ENCODE measurements at places on chromosomes 3 and 15.

DNA sequence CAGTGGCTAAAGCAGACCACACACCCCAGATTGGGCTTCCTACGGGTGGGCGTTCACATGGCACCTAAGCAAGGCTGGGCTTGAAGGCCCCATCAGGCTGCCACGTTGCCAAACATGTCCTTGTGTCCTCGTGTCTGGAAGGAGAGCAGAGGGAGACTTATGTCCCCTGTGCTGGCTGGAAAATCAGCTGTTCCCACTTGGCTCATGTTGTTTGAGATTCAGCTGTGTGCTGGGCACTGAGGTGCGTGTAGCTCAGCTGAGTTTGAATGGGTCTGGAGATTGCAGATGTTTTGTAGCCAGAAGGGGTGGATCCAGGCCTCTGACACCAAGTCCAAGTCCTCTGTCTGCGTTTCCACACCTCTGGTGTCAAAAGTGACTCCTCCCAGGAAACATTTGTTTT is 34.6 kb downstream of the RLBP1 start:
- no peak for DNase-seq

DNA sequence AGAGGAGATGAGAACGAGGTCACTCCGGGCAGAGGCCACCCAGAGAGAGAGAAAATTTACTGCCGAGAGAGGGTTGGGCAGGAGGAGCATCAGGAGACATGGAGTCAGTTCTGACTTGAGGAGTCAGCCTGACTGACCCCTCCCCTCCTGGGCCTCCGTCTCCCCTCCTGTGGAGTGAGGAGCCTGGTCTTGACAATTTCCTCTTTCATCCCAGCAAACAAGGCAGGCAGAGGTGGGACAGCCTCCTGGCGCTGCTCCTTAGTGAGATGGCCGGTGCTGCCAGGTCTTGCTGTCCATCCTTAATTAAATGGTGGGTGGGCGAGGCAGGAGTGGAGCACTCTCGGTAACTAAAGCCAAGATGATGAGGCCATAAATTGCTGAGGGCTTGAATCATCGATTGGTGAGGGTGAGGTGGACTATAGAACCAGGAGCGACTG is 60.6 kb downstream of the CYP11A1 start:
- no peak for DNase-seq

GRCh38 chr15:79170256-79170664 is 79.7 kb upstream of the RASGRF1 start:
- no peak for DNase-seq

DNA sequence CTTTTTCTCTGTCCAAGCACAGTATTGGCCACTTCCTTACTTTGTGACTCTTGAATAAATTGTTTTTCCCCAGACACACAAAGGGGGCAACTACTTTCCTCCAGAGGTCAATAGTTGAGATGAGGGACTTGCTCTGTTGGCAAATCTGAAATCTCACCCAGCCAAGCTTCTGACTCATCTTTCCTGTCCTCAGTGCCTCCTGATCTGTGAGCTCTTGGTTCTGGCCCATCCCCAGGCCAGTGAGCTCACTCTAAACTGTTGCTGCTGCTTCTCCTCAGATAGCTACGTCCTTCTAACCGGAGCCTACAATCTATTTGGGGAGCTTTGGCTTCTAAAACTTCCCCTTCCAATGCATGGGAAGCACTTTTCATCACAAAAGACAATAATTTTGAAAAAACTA is 50.0 kb upstream of the NMD3 start:
- DNase-seq: no peak

DNA sequence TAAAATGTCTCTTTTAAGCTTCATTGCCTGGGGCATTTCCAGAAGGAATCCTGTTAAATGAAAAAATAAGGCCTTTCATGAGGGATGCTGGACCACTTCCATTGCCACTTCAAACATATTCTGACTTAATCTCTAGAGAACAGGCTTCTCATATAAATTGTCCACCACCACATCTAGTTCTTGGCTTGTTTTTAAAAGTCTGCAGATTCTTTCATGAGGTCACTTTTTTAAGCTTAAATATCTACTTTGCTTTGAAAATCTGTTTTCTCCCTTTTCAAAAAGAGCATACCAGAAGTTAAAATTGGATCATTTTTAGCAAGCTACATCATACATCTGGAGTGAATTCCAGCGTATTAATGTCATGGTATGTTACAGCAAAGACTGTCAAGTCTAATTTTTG is 131.6 kb downstream of the C3orf70 start:
- no peak for DNase-seq

- no peak for DNase-seq
These were observed 542.2 kb downstream of the FOXP1 start for GRCh38 chr3:71041371-71041770.

DNA sequence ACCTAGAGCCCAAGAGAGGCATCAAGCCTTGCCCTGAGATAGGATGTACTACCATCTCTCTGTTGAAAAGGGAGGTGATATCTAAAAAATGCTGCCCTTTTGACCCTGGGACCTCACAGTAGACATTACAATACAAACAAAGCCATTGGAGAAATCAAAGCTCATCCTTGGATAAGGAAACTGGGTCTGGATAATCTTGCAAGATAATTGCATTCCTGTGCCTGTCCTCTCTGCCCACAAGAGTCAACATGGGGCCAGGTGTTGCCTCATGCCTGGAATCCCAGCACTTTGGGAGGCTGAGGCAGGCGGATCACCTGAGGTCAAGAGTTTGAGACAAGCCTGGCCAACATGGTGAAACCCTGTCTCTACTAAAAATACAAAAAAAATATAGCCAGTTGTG is 57.3 kb upstream of the DLG1 start:
- no peak for DNase-seq

DNA sequence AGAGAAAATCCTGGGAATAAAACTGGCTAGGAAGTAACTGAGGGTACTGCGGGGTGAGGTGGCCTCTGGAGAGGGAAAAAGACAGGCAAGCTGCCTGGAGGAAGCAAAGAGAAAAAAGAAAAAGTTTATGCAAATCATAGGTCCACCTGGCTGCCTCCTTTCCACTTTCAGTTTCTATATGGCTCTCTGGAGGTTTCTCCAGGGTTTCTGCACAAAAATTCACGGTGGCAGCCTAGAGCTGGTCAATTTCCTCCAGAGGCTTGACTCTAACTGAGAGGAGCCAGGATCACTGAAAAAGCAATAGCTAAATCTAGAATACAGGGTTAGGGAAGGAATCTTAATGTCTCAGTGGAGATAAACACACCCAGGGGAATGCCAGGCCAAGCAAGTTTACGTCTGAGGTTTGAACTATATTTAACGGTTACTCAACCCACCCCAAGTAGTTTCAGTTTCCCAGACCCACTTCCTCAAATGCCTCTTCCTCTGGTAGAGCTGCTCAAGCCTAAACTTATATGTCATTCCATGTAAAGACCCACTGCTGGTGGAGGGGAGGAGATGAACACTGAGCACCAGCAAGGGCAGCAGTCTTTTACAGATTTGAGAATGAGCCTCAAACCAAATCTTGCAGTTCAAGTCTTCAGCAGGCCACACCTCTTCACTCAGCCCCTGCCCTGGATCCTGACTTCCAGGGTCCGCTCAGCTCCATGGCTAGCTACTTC is 5.7 kb downstream of the LYSMD2 start:
- peak; percentile 65 for DNase-seq

GRCh38 chr3:86990012-86990733 is 776 bp downstream of the VGLL3 start:
- DNase-seq: no peak

DNA sequence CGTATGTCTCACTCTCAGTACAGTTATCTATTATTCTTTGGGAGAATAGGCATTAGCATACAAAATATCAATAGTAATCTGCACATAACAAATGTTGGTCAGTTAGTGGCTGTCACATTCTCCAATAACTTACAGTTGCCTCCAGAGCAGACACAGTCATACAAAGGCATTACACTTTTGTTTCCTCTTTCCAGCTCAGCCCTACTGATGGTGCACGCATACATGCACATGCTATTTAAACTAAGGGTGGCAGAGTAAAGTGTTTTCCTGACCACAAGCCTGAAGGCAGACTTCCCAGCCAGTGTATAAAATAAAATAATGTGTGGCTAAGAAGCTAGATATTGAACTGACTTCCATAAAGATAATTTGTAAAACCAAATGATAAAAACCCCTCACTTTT is 47.6 kb downstream of the PHLDB2 start:
- DNase-seq: no peak

DNA sequence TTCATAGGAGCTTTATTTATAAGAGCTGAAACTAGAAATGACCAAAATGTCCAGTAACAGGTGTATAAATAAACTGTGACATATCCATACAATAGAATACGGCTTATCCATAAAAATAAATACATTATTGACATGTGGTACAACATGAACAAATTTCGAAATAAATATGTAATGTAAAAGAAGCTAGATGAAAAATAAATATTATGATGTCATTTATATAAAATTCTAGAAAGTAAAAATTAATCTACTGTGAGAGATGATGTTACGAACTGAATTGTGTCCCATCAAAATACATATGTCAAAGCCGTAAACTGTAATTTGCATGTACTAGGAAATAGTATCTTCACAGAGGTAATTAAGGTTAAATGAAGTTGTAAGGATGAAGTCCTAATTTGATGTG is 1104.9 kb downstream of the NSUN3 start:
- DNase-seq: no peak

DNA sequence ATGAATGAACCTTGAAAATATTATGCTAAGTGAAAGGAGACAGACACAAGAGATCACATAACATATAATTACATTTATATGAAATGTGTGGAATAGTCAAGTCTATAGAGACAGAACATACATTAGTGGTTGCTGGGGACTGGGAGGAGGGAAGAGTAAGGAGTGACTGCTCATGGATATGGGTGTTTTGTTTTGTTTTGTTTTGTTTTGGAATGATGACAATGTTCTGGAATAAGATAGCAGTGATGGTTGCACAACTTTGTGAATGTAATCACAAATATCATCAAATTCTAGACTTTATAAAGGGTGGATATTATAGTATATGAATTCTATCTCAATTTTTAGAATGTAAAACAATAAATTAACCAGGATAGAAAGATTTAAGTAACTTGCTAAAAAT is 57.4 kb upstream of the PHLDB2 start:
- no peak for DNase-seq

GRCh38 chr15:69794645-69795469 is 302.9 kb downstream of the TLE3 start:
- DNase-seq: no peak

DNA sequence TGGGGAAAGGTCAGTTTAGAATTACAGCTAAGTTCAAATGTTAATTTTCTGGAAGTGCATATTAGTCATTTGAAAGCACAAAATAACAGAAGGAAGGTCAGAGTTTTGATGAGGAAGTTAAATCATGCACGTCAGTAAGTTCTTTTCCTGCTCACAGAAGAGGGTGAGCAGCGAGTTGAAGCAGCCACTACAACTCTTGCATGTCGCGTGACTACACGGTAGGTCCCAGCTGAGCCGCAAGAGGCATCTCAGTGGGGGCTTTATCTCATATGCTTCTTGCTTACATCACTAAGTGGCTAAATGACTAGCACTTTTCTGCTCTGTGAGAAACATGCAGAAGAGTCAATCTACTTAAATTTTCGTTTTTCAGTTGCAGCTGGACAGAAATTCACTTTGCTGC is 21.3 kb upstream of the SEC62 start:
- DNase-seq: no peak

DNA sequence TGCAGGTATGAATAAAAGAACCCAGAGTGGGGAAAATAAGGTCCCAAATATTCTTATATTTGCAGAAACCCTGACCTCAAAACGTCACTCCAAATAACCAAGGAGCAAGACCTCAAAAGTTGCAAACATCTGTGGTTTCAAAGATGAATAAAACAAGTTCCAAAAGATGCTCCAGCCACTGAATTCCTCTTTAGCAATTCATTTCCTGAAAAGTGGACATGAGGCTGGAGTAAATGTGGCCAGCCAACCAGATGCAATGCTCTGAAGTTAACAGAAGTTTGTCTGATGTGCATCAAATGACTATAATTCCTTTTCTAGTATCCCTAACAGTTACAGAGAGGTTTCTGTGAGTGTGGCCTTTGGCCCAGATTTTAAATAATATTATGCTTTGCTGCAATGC is 71.2 kb upstream of the WNT5A start:
- DNase-seq: no peak

DNA sequence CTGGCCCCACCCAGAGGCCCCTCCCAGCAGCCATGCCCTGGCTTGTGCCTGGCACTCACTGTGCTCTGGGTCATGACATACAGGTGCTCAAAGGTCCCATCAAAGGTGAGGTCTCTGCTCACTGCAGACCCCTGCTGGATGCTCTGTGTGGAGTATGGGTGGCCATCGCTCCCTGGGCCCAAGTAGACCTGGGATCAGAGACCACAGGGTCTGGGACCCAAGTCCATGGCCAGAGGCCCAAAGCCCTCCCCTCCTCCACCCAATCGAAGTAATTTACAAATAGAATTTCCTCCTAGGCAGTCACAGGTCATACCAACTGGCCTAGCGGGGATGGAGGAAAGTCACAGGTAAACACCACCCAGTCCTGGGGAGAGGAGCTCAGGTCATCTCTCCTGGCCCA is 7.6 kb downstream of the PLXNB1 start:
- no peak for DNase-seq

GRCh38 chr3:41881233-41881821 is 80.6 kb downstream of the ULK4 start:
- no peak for DNase-seq

- no peak for DNase-seq
These were observed 246.5 kb downstream of the LRRN1 start for GRCh38 chr3:4045756-4046155.

DNA sequence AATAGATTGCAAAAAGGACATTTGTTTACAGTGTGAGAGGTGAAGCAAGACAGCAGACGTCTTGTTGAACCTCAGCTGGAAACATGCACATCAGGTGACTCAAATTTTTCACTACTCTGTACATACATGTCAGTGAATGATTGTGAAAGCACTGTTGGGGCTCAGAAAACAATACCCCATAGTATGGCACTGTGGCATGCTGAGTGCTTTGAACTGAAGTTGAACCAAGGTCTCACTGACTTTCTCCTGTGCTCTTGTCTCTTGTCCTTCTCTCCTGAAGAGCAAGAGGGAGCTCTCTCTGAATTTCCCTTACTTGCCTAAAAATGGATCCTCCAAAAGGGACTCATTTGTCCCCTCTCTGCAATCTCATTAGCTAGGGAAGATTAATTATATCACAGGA is 24.5 kb upstream of the NEDD4 start:
- no peak for DNase-seq

- no peak for DNase-seq
These were observed 56.6 kb upstream of the PLXND1 start for GRCh38 chr3:129663045-129663446.

DNA sequence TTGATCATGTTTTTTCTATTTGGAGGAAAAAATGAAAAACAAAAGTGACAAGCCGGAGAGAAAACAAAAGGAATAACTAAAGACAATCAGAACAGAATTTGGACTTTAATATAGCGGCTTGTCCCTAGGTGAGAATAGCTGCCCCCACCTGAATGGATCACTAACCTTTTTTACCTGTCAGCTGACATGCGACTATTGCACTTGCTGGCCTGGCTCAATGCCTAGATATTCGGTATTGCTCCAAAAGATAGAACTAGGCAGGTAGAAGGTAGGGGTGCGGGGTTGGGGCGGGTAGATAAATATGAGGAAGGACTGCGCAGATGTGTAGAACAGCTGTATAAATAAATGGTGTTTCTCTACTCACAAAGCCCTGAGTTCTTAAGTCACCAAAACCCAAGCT is 650 bp upstream of the MORC1 start:
- DNase-seq: no peak

Data from activated effector memory CD4-positive, alpha-beta T cell treated with anti-CD3 and anti-CD28 coated beads, Interleukin-2, amount 50 U/mL, for 16 hours (primary cell).